ENCODE measurements at places on chromosomes 11 and 22. TPM values are rescaled to one million over a fixed set of nuclear protein-coding genes. Genes with fewer than 3 reads are reported as not detected.

- H3K27ac ChIP-seq: no peak overlapping the region
- peaks cover 3% of the 10 kb centered on the region for H3K4me1 ChIP-seq
- no peak overlapping the region for H3K4me3 ChIP-seq
- DNase-seq: no peak
- H3K36me3 ChIP-seq: peaks cover 5% of the 10 kb centered on the region
These were observed 7.0 kb downstream of the GRAMD4 start for GRCh38 chr22:46626911-46627805.

- no peak overlapping the region for H3K4me3 ChIP-seq
- no peak overlapping the region for H3K27ac ChIP-seq
- no peaks in the 10 kb centered on the region for H3K4me1 ChIP-seq
- DNase-seq: no peak
- H3K27me3 ChIP-seq: peaks cover 50% of the 10 kb centered on the region
These were observed 206.7 kb upstream of the TBCEL start for GRCh38 chr11:120817158-120817557.

DNA sequence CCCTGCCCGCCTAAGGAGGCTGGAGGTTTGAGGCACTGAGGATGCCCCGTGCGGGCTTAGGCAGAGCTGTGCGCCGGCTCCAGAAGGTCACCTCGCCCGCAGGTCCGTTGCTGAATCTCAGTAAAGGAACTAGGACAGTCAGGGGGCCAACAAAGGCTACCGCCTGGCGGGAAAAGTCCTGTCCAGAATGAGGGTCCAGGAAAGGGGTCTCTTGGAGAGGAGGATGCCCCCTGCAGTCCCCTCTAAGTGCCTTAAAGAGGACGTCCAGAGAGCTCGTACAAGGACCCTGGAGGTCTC, 548 bp downstream of the PVALB start:
- H3K27me3 ChIP-seq: peaks cover 91% of the 10 kb centered on the region
- H3K36me3 ChIP-seq: no peaks in the 10 kb centered on the region

DNA sequence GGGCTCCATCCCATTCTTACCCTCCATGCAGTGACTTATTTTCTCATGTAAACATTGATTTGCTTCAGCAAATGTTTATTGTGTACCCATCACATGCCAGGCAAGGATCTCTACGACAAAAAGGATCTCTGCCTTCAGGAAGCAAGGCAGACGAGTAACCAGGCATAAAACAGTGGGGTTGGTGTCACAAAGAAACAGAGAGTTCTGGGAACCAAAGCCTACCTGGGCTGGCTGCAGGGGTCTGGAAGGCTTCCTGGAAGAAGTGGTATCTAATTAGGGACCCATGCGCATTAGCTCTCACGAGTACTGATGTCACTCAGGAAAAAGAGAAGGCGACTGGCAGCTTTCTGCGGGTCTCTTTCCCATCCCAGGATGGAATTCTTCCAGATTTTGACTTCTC, 44.5 kb downstream of the KIAA1671 start:
- H3K4me3 ChIP-seq: no peak overlapping the region
- no peaks in the 10 kb centered on the region for H3K36me3 ChIP-seq
- no peaks in the 10 kb centered on the region for H3K27me3 ChIP-seq
- peak overlapping the region; percentile 72 for H3K27ac ChIP-seq

DNA sequence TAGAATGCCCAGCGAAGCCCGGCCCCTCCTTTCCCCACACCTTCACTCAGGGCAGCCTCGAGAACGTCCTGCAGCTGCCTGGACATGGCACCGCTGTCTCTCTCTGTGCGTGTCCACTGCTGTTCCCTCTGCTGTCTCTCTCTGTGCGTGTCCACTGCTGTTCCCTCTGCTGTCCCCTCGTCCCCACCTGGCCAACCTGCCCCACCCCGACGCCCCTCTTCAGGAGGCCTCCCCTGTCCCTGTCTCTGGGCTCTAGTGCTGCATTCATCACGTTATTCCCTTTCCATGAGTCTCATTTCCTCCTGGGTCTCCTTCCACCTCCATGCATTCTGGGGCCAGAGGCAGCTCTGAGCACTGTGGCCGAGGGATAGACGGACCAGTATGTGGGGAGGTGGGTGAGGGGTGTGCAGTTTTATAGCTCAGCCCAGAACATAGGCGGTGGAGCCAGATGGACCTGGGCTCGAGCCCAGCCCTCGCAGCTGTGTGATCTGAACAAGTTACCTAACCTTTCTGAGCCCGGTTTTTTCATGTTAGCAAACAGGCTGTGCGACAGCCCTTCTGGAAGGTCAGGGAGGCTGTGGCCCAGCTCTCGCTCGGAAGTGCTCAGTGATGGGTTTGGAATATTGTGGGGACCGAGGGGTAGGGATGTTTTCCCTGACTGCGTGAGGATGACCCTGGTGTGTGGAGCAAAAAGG, 41.9 kb upstream of the SMIM38 start:
- H3K4me1 ChIP-seq: peaks cover 13% of the 10 kb centered on the region
- DNase-seq: no peak
- H3K27me3 ChIP-seq: peaks cover 19% of the 10 kb centered on the region
- H3K27ac ChIP-seq: no peak overlapping the region
- peaks cover 2% of the 10 kb centered on the region for H3K36me3 ChIP-seq

DNA sequence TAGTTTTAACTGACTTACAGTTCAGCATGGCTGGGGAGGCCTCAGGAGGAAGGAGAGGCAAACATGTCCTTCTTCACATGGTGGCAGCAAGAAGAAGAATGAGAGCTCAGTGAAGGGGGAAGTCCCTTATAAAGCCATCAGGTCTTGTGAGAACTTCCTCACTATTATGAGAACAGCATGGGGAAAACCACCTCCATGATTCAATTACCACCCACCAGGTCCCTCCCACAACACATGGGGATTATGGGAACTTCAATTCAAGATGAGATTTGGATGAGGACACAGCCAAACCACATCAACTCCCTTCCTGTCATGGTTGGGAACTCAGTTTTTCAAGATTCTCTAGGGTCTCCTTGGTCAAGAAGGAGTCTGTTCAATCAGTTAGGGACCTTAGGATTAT, 432.9 kb upstream of the CNTN5 start:
- H3K36me3 ChIP-seq: no peaks in the 10 kb centered on the region
- no peaks in the 10 kb centered on the region for H3K27me3 ChIP-seq
- no peaks in the 10 kb centered on the region for H3K4me1 ChIP-seq
- no peak overlapping the region for H3K4me3 ChIP-seq
- no peak for DNase-seq

Gene GGT5
- not detected for total RNA-seq

Gene VSIG2
- total RNA-seq: 1.8 TPM

Gene DEUP1
- 1.7 TPM for total RNA-seq

Data from progenitor cell of endocrine pancreas (in vitro differentiated cells).